Progenitor cell of endocrine pancreas (in vitro differentiated cells): ENCODE measurements at places on chromosomes 6 and 20. TPM values are rescaled to one million over a fixed set of nuclear protein-coding genes. Genes with fewer than 3 reads are reported as not detected.

DNA sequence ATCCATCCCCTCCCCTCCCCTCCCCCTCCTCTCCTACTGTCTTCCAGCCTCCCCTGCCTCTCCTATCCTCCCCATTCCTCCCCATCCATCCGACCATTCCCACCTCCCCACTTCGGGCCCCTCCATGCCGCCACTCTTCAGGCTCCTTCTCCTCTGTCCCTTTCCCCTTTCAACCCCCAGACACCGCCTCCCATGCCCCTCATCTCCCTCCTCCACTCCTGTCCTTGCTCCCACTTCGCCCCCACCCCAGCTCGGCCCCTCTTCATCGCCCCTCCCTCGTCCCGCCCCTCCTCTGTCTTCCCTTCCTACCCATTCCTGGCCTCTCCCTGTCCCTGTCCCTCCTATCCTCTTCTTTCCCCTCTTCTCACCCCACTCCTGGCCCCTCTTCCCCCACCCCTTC is 554 bp upstream of the CST3 start:
- no peak for DNase-seq

GRCh38 chr20:33796907-33797544 is 14.1 kb upstream of the CHMP4B start:
- DNase-seq: no peak

- DNase-seq: no peak
Observed at GRCh38 chr20:11015440-11015839, 341.6 kb upstream of the JAG1 start.

GRCh38 chr6:98416027-98416426 is 418.3 kb upstream of the POU3F2 start:
- no peak for DNase-seq

DNA sequence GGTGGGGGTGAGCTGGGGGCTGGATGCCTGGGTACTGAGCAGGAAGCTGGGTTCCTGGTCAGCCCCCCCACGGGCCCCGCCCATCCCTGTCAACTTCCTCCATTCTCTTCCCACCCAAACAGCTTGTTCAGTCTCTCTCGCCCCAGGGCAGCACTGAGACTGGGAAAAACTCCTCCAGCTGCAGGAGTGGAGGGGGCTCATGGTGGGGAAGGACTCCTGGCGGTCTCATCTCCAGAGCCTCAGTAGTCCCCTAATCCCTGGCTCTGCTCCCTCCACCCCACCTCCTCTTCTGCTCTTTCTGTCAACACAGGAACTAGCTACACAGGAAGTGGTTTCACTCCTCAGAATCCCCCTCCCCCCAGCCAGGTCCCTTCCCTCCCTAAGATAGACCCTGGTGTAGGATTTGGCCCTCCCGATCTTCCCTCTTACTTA is at the start of gene GPSM3:
Gene GPSM3, minus strand, starts transcription at position 36 of the 432 bp plus-strand sequence. CDS start 130 bp downstream, outside the sequence.
- no peak for DNase-seq

DNA sequence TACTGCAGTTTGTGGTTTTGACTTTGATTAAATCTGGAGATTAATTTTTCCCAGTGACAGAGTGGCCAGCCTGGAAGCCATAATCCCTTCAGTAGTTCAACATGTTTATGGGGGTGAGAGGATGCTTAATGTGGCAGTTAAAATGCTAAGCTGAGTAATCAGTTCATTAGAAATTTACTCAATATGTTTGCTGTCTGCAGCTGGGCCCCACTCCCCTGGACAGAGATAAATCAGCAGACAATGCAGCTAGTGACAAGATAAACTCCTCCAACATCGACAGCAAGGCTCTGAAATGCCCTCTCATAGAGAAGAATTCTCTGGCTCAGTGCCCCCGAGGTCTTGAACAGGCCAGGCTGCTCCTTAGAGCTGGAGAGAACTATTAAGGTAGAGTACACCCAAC is 101.9 kb downstream of the LRFN2 start:
- no peak for DNase-seq

- no peak for DNase-seq
Observed at GRCh38 chr6:74117113-74117512, 421.1 kb downstream of the CD109 start.

DNA sequence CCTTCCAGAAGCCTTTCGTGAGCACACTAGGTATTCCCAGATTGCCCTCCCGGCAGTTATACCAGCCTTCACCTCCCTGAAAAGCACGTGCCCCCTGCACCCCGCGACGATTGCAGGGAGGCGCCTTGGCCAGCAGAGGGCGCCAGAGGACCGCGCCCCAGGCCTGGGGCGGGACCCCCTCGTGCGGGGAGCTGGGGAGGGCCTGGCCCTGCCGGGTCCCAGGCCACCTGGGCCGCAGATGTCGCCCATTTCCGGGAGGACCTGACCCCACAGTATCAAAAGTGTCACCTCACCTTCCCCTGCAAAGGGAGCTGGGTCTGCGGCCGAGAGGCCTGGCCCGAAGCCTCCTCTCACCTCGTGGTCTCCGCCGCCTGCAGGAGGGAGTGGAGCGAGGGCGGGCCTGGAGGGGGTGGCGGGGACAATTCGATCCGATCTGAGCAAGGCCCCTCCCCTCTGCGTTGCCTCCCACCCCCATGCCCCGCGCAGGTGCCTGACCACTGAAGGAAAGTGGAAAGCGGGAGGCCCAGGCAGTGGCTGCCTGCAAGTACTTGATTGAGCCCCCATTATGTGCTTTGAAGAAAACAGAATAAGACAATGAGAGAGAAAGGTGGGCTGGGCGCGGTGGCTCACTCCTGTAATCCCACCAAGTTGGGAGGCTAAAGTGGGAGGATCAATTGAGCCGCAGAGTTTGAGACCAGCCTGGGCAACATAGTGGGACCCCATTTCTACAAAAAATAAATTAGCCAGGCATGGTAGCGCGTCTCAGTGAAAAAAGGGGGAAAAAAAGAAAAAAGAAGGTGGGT is 3.5 kb upstream of the SNAI1 start:
- DNase-seq: peak; percentile 73

GRCh38 chr20:38286586-38287531 is 17.1 kb upstream of the BPI start:
- no peak for DNase-seq

R3HDML gene
- not detected in 2 replicates for total RNA-seq

SLC17A2 gene
- total RNA-seq: not detected in 2 replicates
